ENCODE measurements at places on chromosomes 16 and 17.

- no peak for DNase-seq
These were observed 4.5 kb downstream of the TRPV2 start for GRCh38 chr17:16419929-16420271.

DNA sequence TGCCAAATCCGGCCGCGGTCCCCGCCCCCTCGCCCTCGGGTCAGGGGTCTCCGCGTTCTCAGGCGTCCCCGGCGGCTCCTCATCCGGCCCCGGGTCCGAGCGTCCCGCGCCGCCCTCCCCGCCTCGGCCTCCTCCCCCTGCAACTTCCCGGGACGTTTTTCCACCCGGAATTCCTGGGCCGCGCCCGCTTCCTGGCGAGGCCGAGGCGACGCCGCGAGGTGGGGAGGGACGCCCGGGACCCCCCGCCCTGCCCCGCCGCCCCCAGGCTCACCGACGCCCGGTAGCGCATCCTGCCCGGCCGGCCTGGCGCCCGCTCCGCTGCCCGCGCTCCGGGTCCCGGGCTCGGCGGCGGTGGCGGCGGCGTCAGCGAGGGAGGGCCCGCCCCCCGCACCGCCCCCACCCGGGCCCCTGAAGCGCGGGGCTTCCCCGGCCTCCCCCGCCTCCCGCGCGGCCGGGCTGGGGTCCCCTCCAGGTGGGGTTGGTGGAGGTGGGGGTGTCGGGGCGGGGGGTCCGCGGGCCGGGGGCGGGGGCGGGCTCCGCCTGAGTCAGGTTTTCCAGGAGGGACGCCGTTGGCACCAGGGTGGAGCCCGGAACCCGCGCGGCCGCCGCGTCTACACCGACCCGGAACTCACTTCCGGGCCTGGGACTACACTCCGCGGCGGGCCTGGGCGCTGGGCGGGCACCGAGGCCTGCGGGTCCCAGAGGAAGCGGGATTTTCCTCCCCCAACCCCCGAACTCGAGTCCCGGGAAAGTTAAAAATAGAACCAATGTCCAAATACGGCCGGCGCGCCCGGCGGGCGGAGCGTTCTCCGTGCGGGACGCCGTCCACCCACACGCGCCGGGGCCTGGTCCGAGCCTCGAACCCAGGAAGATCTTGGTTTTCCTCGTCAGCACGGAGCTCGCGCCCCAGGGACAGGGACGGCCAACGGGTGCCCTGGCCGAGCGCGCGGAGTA, 6.8 kb downstream of the MYO1C start:
- DNase-seq: peak; percentile 75

DNA sequence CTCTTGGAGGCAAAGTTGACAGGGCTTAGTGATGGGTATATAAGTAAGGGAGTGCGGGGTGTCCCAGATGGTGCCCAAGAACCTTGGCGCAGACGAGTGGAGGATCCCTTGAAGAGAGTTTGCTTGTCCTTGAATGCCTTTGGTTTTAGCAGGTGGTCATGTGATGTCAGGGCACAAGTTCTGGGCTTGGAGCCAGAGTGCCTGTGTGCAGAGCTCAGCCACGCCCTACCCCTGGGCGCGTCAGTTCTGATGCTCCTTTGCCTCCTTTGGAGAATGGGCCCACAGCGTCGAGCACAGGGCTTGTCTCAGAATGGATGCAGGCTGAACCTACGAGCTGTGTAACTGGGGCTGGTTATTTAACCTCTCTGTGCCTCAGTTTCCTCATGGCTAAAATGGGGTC, 412.2 kb upstream of the EEF2KMT start:
- DNase-seq: no peak

GRCh38 chr16:85087899-85088569, 24.2 kb downstream of the CIBAR2 start:
- DNase-seq: no peak

- DNase-seq: no peak
These were observed 12.7 kb downstream of the CYGB start for GRCh38 chr17:76524598-76525512.

DNA sequence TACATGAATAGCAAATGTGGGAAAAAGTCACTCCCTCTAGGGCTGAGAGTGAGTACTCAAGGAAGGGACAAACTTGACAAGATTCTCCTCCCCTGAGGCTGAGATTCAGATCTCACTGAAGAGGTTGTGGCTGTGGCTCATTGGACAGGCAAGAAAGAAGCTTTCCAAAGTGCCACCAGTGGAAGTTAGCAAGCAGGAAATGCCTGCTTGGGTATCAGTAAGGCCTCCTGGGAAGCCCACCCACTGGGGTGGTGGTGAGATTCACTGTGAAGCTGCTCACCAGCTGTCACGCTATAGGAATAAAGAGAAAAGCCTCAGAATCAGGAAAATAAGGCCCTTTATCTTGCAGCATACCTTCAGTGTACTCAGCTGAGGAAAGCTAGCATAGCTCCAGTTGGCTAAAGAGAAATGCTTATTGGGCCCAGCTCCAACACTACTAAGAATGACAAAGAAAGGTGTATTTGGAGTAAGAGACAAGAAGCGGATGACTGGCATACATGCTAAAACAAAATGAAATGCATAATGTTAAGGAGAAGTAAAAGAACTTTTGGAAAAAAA, 274.4 kb upstream of the TOM1L1 start:
- no peak for DNase-seq

- DNase-seq: no peak
These were observed 179.3 kb downstream of the UTP18 start for GRCh38 chr17:51439395-51440229.

GRCh38 chr17:83008186-83008510, 71.3 kb upstream of the METRNL start:
- DNase-seq: no peak

DNA sequence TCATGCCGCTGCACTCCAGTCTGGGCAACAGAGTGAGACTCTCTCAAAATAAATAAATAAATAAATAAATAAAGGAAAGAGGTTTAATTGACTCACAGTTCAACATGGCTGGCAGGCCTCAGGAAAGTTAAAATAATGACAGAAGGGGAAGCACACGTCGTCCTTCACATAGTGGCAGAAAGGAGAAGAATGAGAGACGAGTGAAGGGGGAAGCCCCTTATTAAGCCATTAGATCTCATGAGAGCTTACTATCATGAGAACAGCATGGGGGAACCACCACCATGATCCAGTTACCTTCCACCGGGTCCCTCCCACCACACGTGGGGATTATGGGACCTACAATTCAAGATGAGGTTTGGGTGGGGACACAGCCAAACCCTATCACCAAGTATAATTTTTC, 54.5 kb downstream of the PAFAH1B1 start:
- DNase-seq: no peak

- peak; percentile 56 for DNase-seq
These were observed 13.9 kb upstream of the LPCAT2 start for GRCh38 chr16:55494994-55495421.

DNA sequence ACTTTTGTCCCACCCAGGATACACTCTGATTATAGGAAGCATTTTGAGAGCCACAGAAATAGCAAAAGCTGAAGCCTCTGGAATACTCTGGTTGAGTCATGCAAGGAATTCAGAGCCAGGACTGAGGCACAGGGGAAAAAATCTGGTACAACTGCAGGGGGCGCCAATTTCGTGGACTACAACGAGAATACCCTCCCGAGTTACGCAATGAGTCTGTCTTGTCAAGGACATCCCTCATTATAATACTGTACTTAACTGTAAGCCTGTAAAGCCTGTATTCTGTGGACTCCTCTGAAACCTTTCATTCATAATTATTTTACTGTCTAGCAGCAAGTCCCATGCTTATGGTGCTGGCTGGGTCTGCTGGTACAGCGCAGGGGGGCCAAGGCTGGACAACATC, 7.8 kb downstream of the HOXB1 start:
- DNase-seq: no peak

DNA sequence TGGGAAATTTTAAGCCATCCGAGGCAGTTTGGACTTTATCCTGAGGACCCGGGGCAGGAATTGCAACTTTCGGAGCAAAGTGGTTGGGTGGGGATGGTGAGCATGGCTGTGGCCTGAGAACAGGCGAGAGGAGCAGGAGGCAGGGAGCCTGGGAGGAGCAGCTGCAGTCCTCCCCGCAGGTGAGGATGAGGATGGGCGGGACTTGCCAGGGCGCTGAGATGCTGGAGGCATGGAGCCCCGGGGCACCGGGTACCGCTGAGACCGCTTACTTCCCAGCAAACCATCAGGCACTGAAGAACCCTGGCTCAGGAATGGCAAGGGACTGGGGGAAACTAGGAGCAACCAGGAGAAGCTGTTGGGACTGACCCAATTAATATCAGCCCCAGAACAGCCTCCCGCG, 210.8 kb downstream of the GSG1L start:
- DNase-seq: peak; percentile 4

GRCh38 chr17:69757688-69758430, 317.2 kb upstream of the KCNJ16 start:
- no peak for DNase-seq

GRCh38 chr17:72125226-72125651, 4.4 kb downstream of the SOX9 start:
- DNase-seq: no peak

GRCh38 chr17:50222922-50223321, 21.5 kb upstream of the COL1A1 start:
- no peak for DNase-seq

- no peak for DNase-seq
These were observed 149.2 kb upstream of the TOX3 start for GRCh38 chr16:52696126-52696525.

- DNase-seq: no peak
These were observed 51.8 kb downstream of the PIMREG start for GRCh38 chr17:6496116-6496481.

DNA sequence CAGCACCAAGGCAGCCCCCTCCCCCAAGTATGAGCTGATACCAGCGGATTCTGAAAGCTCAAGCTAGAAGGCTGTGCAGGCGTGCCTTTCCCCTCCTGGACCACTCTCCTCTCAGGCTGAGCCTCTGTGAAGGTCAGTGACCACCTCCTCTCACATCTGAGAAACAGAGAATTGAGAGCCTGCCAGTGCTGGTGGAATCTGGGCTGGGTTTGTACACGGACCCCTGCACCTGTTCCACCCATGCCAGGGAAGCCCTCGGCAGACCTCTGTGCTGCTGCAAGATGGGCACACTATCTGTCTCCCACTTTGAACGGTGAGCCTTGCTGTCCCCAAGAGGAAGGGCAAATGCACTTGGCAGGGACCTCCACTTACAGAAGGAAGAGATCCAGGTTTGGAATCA, 54.7 kb upstream of the SDK2 start:
- DNase-seq: no peak

DNA sequence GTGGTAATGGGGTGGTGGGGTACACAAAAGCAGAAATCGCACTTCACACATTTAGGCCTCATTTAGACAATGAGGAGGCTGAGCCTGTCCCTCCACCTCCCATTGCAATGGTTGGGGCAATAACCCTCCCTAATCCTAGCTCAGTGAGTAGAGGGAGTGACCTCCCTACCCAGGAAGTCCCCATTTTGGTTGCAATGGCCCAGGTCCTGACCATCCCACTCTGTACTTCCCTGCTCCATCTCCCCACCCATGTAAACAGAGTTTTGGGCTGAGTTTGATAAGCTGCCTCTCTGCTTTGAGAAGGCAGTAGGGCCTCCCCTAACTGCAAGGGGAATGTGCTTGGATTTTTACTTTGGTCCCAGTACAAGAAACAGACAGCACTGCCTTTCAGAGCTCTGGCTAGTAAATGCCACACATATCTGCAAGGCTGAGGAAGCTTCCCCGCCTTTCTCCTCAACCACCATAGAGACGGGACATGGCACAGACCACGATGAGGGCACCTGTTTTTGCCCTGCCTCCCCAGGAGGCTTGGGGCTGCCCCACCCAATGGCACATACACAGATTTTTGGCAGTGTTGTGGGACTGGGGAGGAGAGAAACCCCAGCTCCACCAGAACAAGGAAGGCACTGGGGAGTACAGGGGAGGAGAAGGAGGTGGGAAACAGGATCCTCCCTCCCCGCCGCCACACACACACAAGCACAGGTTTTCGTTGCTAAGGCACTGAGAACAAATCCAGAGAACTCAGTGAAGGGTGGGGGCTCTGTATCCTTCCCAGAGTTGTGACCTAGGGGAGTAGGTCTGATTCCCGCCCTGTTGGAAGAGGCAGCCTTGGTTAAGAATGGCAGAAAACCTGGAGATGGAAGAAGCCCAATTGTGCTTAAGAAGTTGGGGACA, 7.3 kb downstream of the VAT1 start:
- no peak for DNase-seq

GRCh38 chr17:78106211-78106610, 22.3 kb downstream of the TMC6 start:
- DNase-seq: no peak

- no peak for DNase-seq
These were observed 13.4 kb upstream of the CRHR1 start for GRCh38 chr17:45770632-45771270.

GRCh38 chr17:76816590-76817135, 51.5 kb upstream of the MGAT5B start:
- peak; percentile 60 for DNase-seq

DNA sequence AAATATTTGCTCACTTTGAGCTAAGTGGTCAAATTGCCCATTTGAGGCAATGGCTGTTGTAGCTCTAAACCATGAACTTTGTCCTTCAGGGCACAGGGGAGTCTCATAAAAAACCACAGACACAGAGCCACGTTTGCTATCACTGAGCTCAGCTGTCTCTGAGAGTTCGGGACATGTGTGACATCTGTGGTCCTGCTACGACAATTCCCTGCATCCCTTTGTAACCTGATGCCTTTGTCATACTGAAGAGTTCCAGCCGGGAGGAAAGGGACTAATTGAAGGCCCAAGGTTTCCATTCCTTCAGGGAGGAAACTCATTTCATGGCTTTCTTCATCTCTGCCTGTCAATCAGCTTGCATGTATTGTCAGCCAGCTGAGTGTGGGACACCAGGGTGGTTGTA, 599.4 kb upstream of the CDH5 start:
- no peak for DNase-seq

DNA sequence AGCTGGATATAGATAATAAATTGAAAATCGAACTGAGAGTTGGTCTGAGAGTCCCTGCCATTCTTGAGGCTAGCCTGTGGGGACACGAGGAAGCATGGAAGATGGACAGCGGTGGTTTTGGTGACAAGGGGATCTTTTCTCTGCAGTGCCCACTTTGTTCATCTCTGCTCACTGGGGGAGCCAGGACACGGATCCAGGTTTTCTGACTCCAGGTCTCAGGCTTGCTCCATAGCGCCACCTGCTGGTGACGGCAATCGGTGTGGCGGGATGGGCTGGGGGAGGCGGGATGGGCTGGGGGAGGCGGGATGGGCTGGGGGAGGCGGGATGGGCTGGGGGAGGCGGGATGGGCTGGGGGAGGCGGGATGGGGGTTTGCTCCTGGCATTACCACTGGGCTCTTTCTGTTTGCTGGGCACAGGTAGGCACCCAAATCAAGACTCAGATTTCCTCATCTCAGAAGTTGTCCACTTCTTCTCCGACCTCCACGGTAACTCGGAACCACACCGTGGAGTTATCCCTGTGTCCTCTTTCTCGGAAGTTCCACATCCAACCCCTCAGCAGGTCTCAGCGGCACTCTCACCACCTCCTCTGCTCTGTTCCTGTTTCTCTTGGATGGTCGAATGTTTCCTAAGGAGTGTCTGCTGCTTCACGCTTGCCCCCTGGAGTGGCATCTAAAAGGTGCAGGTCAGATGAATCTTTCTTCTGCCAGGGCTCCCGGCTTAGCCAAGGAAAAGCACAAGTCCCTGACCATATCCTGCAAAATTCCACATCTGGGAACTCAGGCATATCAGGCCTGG, 142.4 kb downstream of the CYLD start:
- DNase-seq: peak; percentile 45

All from Caco-2 (cell line).